ENCODE measurements at places on chromosomes 1 and 21. TPM values are rescaled to one million over a fixed set of nuclear protein-coding genes. Genes with fewer than 3 reads are reported as not detected.

Gene GSTM3
- 84.9 TPM for polyA plus RNA-seq

- peak overlapping the region; percentile 34 for H3K27ac ChIP-seq
- no peaks in the 10 kb centered on the region for H3K27me3 ChIP-seq
- H3K4me1 ChIP-seq, result no peaks in the 10 kb centered on the region
- no peak overlapping the region for H3K4me3 ChIP-seq
These were observed 41.3 kb upstream of the TACSTD2 start for GRCh38 chr1:58618303-58618702.

DNA sequence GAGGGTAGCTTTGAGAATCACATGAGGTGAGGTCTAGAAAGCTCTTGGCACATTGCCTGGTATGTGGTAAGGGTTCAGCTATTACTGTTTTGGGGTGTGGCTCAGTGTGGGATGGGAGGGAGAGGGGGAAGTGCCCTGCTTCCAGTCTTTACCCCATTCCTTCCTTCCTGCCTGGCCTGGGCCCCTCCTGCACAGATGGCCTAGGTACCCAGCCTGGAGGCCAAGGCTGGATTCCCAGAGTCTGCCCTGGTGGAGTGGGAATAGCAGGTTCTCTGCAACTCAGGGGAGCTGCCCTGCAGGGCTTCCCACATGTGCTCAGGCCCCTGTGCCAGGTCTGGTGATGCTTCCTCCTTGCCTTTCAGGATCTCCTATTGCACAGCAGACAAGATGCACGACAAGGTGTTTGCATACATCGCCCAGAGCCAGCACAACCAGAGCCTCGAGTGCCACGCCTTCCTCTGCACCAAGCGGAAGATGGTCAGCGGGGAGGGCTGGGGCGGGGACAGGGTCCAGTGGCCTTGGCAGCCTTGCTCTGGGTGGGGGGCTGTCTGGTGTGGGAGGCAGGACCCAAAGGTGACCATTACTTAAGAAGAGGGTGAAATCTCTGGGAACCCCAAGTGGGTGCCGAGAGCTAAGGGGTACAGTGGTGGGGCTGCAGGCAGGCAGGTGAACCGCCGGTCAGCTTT lies 13.5 kb downstream of the LDLRAP1 start:
- H3K4me3 ChIP-seq, result no peak overlapping the region
- H3K36me3 ChIP-seq, result no peaks in the 10 kb centered on the region
- no peak for DNase-seq
- H3K4me1 ChIP-seq, result no peaks in the 10 kb centered on the region
- H3K27ac ChIP-seq, result no peak overlapping the region
- no peaks in the 10 kb centered on the region for H3K27me3 ChIP-seq

DNA sequence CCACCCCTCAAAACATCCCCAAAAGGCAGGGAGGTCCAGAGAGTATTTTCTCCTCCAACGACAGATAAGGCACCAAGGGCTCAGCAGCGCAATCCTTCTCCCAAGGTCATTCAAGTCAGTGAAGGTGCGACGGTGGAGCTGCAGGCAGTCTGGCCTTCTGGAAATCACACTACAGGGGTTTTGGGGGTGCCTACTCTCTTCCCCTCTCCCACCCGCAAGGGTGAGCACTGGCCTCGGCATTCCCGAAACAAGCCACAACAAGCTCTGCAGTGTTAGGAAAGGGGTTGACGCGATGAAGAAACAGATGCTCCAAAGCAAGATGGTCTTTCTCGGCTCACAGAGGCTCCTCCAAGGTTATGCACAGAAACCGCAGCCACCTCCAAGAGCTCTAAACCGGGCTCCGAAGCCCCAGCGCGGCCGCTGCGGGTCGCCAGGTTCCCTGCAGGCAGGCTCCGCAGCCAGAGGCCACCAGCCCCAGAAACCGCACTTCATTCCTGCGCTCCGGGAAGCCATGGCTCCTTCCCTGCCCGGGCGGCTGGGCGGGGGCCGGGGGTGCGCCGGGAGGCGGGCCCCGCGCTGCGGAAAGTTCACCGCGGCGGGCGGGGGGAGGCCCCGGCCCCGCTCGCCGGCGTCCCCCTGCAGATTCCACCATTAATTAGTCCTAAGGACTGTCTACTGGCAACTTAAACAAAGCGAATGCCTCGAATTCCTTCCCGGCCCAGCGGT lies 1.1 kb downstream of the LUZP1 start:
- H3K4me3 ChIP-seq, result peak overlapping the region; percentile 96
- no peaks in the 10 kb centered on the region for H3K36me3 ChIP-seq
- H3K4me1 ChIP-seq, result peaks cover 16% of the 10 kb centered on the region
- H3K27me3 ChIP-seq, result no peaks in the 10 kb centered on the region

DNA sequence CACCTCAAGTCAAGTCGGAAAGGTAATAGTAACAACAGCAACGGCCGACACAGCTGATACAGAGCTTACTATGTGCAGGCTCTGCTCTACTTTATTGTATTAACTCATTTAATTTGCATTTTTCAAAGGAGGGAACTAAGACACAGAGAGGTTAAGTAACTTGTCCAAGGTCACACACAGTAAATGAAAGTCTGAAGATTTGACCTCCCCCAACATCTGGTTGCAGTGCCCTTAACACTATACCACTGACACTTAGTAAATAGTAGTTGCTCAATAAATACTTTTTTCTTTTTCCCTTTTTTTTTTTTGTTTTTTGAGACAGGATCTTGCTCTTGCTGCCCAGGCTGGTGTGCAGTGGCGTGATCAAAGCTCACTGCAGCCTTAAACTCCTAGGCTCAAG lies 39.2 kb downstream of the RAP1GAP start:
- peaks cover 38% of the 10 kb centered on the region for H3K4me1 ChIP-seq
- H3K4me3 ChIP-seq, result no peak overlapping the region
- H3K27ac ChIP-seq, result no peak overlapping the region
- no peaks in the 10 kb centered on the region for H3K27me3 ChIP-seq
- no peak for DNase-seq
- H3K36me3 ChIP-seq, result no peaks in the 10 kb centered on the region

Gene SELL
- 0.58 TPM for polyA plus RNA-seq

GRCh38 chr1:235307158-235308124 lies 20.5 kb downstream of the ARID4B start:
- no peak for DNase-seq
- H3K27ac ChIP-seq, result no peak overlapping the region
- no peaks in the 10 kb centered on the region for H3K27me3 ChIP-seq

Gene SPRR2G
- not detected for polyA plus RNA-seq

- DNase-seq, result peak; percentile 18
- H3K4me1 ChIP-seq, result no peaks in the 10 kb centered on the region
- no peaks in the 10 kb centered on the region for H3K36me3 ChIP-seq
- no peaks in the 10 kb centered on the region for H3K27me3 ChIP-seq
- H3K4me3 ChIP-seq, result no peak overlapping the region
- no peak overlapping the region for H3K27ac ChIP-seq
These were observed 8.9 kb upstream of the RAB3GAP2 start for GRCh38 chr1:220281159-220281574.

DNA sequence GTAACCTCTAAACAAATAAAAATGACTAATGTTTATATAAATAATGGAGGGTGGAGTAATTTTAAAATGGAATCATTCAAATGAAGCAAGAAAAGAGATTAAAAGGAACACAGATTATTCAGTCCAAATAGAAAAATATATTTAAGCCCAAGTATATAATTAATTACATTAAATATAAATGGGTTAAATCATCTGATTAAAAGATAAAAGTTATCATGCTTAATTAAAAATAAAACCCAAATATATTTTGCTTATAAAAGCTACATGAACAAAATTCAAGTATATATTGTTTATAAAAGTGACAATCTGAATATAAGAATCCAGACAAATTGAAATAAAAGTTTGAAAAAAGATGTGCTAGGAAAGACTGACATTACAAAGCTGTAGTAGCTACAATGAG lies 63.9 kb upstream of the ACTRT2 start:
- no peak overlapping the region for H3K27ac ChIP-seq
- H3K4me3 ChIP-seq, result no peak overlapping the region

Gene ECM1
- 20.2 TPM for polyA plus RNA-seq

Gene TSTD1
- 93.9 TPM for polyA plus RNA-seq

DNA sequence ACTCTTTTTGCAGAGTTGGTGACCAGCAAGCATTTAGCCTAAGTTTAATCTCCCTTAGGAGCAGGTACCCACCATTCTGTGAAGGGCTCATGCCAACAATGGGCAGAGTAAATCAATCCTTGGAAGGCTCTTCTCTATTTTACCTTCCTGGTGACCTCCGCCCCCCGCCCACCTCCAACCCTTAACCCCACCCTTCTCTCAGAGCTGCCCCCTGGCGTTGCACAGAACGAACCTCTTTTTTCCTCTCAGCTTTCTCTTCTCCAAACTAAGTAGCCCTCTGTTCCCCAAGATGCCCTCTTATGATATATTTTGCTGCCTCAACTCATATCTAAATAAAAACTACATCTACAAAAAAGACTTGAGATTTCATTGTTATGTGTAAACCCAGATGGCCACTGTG lies 186.8 kb downstream of the SEC16B start:
- no peaks in the 10 kb centered on the region for H3K36me3 ChIP-seq
- no peak for DNase-seq
- H3K27ac ChIP-seq, result no peak overlapping the region
- H3K4me1 ChIP-seq, result no peaks in the 10 kb centered on the region
- no peaks in the 10 kb centered on the region for H3K27me3 ChIP-seq

Gene LYPD8
- polyA plus RNA-seq, result 1.5 TPM

DNA sequence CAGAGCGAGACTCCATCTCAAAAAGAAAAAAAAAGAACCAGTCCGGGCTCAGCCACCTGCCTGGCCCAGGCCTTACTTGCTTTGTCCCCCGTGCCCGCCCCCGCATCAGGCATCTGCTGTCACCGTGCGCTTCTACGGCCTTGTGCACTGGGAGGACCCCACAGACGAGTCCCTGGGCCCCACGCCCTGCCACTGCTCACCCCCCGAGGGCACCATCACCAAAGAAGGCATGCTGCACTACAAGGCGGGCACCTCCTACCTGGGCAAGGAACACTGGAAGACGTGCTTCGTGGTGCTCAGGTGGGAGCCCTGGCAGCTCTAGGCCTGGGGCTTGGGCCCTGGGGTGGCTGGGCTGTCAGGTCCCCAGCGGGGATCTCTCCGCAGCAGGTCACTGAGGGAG lies 5.6 kb upstream of the SLC25A34 start:
- DNase-seq, result no peak
- no peak overlapping the region for H3K27ac ChIP-seq
- H3K4me3 ChIP-seq, result no peak overlapping the region
- H3K36me3 ChIP-seq, result peaks cover 82% of the 10 kb centered on the region
- peaks cover 7% of the 10 kb centered on the region for H3K4me1 ChIP-seq

- no peak overlapping the region for H3K4me3 ChIP-seq
- no peaks in the 10 kb centered on the region for H3K4me1 ChIP-seq
- H3K36me3 ChIP-seq, result no peaks in the 10 kb centered on the region
- H3K27ac ChIP-seq, result no peak overlapping the region
These were observed 32.0 kb upstream of the TLR5 start for GRCh38 chr1:223175032-223175431.

DNA sequence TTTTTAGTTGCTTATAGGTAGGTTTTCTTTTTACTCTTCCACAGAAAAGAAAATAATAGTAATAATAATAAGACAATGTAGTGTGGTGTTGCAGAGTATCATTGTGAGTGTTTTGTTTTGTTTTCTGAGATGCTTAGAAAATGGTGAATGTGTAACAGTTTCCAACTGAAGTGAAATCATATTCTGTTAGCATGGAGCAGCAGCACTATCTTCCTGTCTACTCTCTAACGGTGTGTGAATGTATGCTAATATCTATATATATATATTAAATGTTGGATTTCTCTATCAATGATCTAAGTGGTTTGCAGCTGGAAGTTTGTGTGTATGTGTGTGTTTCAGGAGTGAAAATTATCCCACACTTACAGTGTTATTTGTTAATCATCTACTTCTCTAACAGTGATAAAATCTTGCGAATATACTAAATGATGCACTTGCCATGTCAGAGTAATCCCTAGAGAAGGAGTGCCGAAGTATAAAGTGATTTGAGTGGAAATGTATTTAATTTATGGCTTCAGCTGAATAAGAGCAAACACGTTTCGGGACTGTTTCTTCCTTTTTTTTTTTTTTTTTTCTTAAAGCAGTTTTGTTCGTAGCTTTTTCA lies 377 bp downstream of the SAMD13 start:
- no peak for DNase-seq
- H3K4me1 ChIP-seq, result peaks cover 17% of the 10 kb centered on the region
- H3K27ac ChIP-seq, result peak overlapping the region; percentile 67
- H3K4me3 ChIP-seq, result peak overlapping the region; percentile 47

DNA sequence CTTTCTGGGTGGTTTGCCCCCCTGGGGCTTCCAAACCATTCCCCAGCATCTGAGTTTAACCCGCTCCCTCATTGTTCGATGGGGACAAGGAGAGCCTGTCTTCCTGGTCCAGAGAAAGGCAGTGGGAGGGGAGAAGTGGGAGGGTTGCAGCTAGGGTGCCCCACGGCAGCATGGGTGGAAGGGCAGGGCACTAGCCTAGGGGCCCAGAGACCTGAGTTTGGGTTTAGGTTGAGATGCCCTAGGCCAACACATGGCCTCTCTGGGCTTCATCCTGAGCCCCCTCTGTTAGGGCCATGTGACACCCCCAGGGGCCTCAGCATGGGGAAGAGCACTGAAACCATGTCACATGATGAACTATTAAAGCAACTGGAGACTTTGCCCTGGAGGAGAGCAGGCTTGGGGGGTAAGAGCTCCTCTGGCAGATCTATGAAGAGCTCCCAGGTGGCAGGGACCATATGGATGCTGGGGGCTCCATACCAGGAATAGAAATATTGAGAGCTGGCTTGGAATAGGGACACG lies 9.7 kb upstream of the RUNX3 start:
- no peaks in the 10 kb centered on the region for H3K36me3 ChIP-seq
- no peak overlapping the region for H3K27ac ChIP-seq
- H3K4me3 ChIP-seq, result no peak overlapping the region
- peaks cover 2% of the 10 kb centered on the region for H3K27me3 ChIP-seq
- DNase-seq, result no peak

Gene FAAH
- 1.2 TPM for polyA plus RNA-seq

Gene GJA9
- polyA plus RNA-seq, result not detected

Gene VPS72
- polyA plus RNA-seq, result 104 TPM

- peak overlapping the region; percentile 82 for H3K4me3 ChIP-seq
- peak overlapping the region; percentile 86 for H3K27ac ChIP-seq
- no peaks in the 10 kb centered on the region for H3K27me3 ChIP-seq
These were observed 53.7 kb upstream of the DNAJC6 start for GRCh38 chr1:65255656-65256050.

- no peak for DNase-seq
- H3K4me3 ChIP-seq, result no peak overlapping the region
- no peaks in the 10 kb centered on the region for H3K27me3 ChIP-seq
- no peaks in the 10 kb centered on the region for H3K36me3 ChIP-seq
- H3K4me1 ChIP-seq, result peaks cover 2% of the 10 kb centered on the region
These were observed 77.0 kb downstream of the ALPL start for GRCh38 chr1:21586222-21586621.
